Activated T-cell treated with anti-CD3 and anti-CD28 coated beads, Interleukin-2, amount 50 U/mL, for 4 hours (primary cell): ENCODE measurements at places on chromosomes 2 and 18. TPM values are rescaled to one million over a fixed set of nuclear protein-coding genes. Genes with fewer than 3 reads are reported as not detected.

- no peak for DNase-seq
These were observed 203.3 kb upstream of the SPOPL start for GRCh38 chr2:138298120-138298814.

GRCh38 chr2:237482485-237482884 is 4.6 kb upstream of the MLPH start:
- DNase-seq: no peak

Gene VWC2L
- total RNA-seq: not detected

GRCh38 chr2:175251425-175252041 is 70.0 kb upstream of the ATP5MC3 start:
- DNase-seq: no peak

- no peak for DNase-seq
These were observed 9.4 kb downstream of the ODC1 start for GRCh38 chr2:10438688-10439087.
